Activated T-cell treated with anti-CD3 and anti-CD28 coated beads for 4 hours (primary cell): ENCODE measurements at places on chromosomes 2 and 18.

GRCh38 chr2:58702302-58702885, 461.3 kb upstream of the FANCL start:
- DNase-seq, result no peak

GRCh38 chr2:29262681-29263260, 147.6 kb downstream of the CLIP4 start:
- DNase-seq, result no peak

- no peak for DNase-seq
Measured at GRCh38 chr18:47313901-47314300, 62.4 kb upstream of the SKOR2 start.

GRCh38 chr2:224561234-224562005, 23.7 kb downstream of the CUL3 start:
- DNase-seq, result no peak

GRCh38 chr2:228768818-228769217, 502.3 kb downstream of the PID1 start:
- no peak for DNase-seq

DNA sequence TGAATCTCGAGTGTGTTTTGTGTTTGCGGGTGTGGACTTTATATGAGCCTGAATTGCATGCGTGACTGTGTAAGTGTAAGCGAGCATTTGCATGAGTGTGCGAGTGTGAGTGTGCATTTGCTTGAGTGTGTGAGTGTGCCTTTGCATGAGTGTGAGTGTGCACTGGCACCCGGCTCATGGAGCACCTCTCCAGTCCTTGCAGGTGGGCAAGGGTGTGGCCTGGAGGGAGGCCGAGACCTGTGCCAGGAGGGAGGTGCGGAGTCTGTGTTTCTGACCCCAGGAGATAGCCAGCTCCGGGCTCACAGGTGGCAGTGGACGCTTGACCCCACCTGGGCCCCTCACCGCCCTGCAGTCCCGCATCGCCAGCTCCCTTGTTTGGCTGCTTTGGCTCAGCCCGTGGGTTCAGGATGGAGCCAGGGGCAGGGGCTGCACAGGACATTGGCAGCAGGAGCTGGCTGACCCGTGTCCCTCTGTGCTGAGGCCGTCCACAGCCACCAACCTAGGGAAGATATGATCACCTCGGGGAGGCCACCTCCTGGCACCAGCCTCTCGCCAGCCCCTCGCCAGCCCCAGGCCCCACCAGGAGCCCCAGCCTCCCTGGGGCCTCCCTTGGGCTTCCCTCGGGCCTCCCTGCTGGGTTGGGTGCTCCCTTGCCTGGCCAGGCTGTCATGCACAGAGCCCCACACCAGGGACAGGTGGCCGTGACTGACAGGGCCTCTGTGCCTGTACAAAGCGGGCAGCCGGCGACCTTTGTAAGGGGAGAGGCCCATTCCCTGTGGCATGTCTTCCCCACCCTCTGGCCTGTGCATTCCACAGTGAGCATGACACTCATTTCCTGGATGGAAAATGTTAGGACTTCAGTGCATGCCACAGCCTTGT, 81.6 kb downstream of the PTGR3 start:
- DNase-seq, result no peak

GRCh38 chr2:76953733-76954347, 568.3 kb downstream of the LRRTM4 start:
- no peak for DNase-seq

- no peak for DNase-seq
Measured at GRCh38 chr2:195700480-195700879, 43.5 kb downstream of the SLC39A10 start.

GRCh38 chr2:148599109-148599991, 45.2 kb upstream of the EPC2 start:
- no peak for DNase-seq

DNA sequence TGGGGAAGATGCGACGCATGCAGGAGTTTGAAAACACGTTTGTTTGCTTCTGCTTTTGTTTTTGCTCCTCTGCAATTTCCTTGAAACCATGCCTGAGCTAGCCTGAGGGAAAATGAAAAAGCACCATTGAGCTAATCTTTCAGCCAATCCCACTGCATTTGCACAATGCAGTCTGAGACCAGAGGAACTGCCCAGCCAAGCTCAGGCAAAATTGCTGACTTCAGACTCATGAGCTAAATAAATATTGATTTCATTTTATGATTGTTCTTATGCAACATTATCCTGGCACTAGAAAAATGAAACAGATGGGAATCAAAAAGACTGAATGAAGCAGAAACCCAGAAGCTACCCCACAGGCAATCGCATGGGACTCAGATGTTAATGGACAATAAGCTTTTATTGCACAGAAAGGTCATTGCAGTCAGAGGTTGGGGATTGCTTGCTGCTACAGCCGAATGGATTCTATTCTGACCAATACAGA, 37.0 kb downstream of the TPRKB start:
- no peak for DNase-seq

GRCh38 chr2:12605936-12606335, 110.8 kb upstream of the TRIB2 start:
- DNase-seq, result no peak

DNA sequence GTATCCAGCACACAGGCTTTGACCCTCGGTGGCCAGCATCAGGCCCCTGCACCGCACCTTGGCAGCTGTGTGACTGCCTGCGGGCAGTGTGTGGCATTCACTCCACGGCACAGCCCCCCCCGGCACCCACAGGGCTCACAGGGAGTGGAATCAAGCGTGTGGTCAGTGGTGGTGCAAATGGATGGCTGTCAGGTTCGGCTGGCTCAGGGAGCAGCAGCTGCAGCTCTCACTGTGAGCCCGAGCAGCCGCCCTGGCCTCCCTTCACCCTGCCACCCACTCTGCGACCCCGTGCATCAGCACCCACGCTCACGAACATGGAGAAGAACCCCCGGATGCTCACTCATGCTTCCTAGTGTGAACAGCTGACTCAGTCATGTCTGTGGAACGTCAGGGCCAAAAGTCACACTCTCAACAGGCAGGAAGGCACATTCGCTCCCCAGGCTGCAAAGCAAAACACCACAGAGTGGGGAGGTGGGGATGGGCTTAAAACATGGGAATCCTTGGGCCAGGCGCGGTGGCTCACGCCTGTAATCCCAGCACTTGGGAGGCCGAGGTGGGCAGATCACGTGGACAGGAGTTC, 41.5 kb upstream of the GPC1 start:
- no peak for DNase-seq

- DNase-seq, result no peak
Measured at GRCh38 chr2:61785583-61785982, 68.3 kb downstream of the FAM161A start.

DNA sequence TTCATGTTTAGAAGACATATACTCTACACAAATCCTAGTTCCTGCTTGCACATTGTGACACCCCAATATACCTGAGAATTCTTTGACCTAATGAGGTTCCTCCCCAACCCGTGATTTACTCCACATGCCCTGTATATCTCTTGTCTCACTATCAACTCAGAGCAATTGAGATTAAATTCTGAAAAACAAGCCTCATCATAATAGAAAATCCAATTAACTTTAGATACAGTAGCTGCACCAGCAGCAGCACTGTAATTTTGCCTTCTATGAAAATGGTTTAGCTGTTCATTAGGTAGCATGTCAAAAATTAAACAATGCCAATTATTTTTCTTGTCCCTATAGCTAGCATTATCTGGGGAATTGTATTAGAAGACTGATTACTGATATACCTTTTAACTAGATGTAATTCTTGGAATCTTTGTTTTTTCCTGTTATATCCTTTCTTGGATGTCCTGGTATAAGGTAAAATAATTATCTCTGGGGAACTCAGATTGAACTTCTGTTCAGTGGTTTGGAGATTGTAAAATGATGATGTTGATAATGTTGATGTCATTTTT, 218.9 kb upstream of the TANK start:
- no peak for DNase-seq
